ENCODE measurements at places on chromosomes 4 and X.

GRCh38 chrX:14573161-14573560, 43.8 kb downstream of the GLRA2 start:
- no peak for DNase-seq

- DNase-seq = no peak
Observed at GRCh38 chr4:147309434-147309833, 171.5 kb upstream of the EDNRA start.

DNA sequence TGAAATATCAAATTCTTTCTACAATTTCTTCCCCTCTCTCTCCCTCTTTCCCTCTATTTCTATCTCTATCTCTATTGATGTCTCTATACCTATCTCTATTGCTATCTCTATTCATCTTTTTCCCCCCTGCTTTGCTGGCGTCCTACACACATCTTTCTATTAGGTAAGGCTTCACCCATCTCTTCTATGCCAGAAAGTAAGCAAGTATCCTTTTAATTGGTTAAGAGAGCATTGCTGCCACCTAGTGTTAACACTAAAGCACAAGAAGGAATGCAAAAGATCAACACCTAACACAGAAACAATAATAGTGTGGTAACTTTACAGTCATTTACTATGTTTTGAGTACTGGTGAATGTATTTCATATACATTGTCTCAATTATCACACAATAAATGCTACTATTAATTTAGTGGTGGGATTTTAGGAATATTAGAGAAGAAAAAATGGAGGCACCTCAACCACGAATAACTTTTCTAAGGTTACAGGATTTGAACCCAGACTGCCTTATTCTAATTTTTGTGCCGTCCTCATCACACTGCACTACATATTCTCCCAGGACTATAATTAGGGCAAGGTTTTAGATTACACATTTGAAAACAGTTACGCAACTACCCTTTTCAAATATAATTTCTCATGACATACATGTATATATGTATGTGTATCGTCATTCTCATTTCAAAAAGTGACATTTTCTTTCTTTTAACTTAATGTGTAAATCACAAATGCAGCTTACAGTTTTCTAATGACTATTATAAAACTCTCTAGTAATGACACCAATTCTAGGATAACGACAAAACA, 3.7 kb upstream of the C4orf36 start:
- DNase-seq = peak; percentile 55

DNA sequence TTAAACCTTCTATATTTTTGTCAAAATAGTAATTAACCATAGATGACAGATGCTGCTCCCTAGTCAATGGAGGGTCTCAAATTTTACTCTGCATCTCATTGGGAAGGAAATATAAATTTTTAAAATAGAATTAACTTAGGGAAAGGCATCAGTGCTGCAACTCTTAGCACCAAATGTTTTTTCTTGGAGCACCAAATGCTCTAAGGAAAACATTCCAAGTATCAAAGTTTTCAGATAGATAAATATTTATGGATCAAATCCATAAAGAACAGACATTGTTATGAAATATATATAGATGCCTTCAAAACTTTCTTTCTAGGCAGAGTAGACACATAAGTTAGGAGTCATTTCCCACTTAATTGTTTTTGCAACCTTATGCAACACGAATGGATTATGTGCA, 168.7 kb downstream of the ANTXR2 start:
- no peak for DNase-seq

GRCh38 chr4:140135529-140136088, 18.4 kb downstream of the MAML3 start:
- DNase-seq = no peak

DNA sequence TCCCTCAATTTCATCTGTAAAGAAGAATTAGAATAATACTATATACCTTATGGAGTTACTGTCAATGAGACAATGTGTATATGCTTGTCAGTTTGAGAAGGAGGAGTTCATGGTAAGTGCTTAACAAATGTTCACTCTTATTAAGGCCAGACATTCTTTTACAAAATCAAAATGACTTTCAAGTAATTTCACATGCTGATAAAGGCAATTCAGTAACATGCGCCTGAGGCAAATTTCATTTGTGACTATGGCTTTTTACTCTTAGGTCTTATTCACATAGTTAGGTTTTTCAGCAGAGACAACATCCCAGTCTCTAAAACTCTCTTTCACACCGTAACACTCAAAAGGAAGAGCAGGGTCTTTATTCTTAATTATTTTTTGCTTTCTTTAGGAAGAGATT, 174.4 kb downstream of the CAMK2D start:
- no peak for DNase-seq

DNA sequence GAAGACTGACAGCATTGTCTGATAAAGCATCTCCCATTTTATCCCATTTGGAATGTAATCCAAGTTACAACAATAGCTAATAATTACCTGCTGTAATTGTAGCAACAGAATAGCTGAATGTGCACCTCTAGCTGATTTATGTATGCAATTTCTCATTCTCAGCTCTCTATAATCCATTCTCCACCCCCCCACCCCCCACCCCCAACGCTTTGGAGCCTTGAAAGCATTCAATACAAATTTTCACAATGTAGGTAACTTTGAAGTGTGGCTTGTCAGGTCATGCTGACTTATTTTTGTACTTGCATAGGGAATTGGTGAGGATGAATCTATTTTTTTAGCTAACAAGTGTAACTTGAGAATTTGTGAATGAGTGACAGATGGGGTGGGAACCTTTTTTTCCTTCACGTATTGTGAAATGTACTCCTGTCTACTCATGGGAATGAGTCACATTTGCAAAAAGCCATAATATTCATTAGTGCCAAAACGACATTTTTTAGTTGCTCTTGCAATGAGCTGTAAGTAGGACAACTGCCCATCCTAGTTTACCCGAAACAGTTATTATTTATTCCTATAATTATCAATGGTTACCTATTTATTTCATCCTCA, 159.3 kb downstream of the PALLD start:
- no peak for DNase-seq

- DNase-seq = no peak
Observed at GRCh38 chr4:40283968-40284367, 51.2 kb upstream of the CHRNA9 start.

DNA sequence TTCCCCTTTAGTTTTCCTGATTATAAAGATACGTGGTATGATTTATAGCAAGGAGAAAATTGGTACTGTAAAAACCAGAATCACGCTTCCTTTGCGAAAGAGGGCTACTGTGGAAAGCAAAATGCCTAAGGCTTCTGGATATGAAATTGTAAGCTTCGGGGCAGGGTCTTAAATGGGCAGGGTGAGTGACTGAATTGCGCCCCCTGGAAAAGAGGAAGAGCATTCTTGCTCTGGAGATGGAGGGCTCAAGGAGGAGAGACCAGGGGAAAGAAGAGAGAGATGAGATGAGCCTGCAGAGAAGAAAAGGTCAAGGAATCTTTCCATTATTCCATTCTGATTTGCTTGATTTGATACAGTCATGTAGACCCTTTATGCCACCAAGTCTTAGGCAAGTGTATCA, 13.1 kb upstream of the ETNPPL start:
- no peak for DNase-seq

DNA sequence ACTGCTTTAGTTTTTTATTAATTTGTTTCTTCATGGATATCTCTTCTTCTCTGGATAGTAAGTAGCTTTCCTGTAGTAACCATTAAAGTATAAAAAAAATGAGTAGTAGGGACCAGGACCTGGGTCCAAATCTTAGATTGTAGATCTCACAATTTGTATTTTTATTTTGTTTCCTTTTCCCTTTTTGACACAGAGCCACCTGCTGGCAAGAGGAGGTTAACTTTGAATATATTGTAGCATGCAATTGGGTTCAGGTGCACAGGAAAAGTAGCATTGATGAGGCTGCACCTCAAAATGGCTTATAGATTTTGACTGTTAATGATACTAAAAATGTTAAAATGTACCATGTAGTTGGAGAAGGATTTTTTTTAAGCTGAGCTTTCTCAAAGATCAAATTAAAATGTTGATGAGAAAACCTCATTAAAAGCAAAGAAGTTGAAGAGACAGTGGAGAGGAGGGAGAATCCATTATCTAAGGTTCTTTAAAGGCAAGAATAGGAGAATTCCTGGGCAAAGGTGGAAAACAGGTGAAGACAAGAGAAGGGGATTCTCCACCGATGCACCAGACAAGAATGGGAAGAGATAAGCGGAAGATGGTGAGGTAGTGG, 48.3 kb upstream of the HPGDS start:
- no peak for DNase-seq

GRCh38 chr4:116357758-116358157, 727.6 kb downstream of the TRAM1L1 start:
- DNase-seq = no peak

- no peak for DNase-seq
Observed at GRCh38 chr4:88722828-88723227, 25.2 kb upstream of the NAP1L5 start.

DNA sequence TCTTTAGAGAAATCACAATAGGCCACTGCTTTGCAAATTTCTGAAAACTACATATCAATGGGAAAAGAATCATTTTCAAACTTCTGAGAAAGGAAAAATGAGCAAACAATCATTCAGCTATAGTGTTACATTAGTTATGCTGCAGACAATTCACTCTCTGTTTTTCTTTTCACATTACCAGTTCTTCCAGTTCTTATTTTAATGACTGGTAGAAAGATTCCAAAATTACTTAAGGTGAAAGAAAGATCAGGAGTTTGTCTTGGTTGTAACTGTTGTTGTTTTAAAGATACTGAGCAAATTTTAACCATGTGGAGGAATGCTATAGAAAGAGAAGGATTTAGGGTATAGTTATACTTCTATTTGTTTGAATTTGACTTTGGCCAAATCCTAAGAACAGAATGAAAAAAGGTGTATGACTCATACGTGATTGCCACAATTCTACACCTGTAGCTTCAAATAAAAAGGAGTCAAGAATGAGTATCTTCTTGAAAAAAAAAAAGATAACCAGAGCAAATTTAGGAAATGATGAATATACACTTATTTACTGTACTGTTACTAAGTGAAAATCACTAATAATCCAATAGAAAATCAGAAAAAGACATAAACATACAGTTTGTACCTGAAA, 21.0 kb upstream of the RASGEF1B start:
- no peak for DNase-seq

GRCh38 chrX:77640702-77641101, 145.3 kb downstream of the ATRX start:
- no peak for DNase-seq

DNA sequence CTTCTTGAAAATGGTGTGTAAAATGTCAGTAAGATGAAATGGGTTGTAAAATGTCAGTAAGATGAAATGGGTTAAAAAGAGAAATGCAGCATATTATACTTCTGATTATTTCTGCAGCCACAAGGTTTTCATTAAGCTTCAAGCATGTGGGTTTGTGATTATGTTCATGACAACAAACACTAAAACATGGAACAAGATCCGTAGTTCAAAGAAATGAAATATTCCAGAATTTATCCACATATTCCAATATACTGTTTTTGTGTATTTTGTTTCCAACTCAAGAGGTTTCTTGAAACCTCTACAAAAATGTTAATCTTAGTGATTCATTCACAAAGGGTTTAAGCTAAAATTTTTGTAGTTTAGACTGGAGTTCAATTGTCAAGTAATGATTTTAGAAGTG, 84.0 kb downstream of the ADAMTS3 start:
- DNase-seq = no peak
